Fibroblast of lung (primary cell): ENCODE measurements at places on chromosomes 2 and 18.

- DNase-seq, result no peak
Measured at GRCh38 chr2:152098496-152099366, at the start of gene CACNB4. CACNB4 (minus strand) TSS chr2:152099044.

GRCh38 chr18:41617647-41618046 is 337.4 kb upstream of the PIK3C3 start:
- DNase-seq, result no peak

- DNase-seq, result no peak
Measured at GRCh38 chr2:157432475-157433106, 11.3 kb downstream of the CYTIP start.

- peak; percentile 71 for DNase-seq
Measured at GRCh38 chr2:62217970-62218369, 22.1 kb downstream of the B3GNT2 start.

- DNase-seq, result no peak
Measured at GRCh38 chr18:25595274-25596060, 243.5 kb upstream of the ZNF521 start.

DNA sequence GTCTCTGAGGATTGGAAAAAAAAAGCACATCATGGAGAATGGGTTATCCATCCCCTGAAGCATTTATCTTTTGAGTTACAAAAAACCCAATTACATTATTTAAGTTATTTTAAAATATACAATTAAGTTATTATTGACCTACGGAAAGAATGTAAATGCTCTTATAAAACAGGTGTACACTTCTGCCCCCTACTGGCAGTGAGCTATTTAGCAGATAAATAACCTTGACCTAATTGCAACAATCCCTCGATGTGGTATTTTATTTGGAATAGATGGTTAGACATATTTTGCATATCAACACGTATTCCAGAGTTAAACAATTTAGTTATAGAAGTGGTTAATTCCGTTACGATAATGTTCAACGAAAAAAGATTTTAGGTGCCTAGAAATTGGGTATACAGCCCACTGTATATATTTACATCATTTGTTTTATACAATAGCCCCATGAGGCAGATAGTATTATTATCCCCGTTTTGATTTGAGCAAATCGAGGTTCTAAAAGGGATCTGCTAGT is 9.1 kb upstream of the DAW1 start:
- DNase-seq, result peak; percentile 86

GRCh38 chr2:8534729-8535468 is 147.0 kb upstream of the ID2 start:
- DNase-seq, result peak; percentile 82

GRCh38 chr2:61538920-61539520 is 864 bp upstream of the XPO1 start:
- DNase-seq, result peak; percentile 47

DNA sequence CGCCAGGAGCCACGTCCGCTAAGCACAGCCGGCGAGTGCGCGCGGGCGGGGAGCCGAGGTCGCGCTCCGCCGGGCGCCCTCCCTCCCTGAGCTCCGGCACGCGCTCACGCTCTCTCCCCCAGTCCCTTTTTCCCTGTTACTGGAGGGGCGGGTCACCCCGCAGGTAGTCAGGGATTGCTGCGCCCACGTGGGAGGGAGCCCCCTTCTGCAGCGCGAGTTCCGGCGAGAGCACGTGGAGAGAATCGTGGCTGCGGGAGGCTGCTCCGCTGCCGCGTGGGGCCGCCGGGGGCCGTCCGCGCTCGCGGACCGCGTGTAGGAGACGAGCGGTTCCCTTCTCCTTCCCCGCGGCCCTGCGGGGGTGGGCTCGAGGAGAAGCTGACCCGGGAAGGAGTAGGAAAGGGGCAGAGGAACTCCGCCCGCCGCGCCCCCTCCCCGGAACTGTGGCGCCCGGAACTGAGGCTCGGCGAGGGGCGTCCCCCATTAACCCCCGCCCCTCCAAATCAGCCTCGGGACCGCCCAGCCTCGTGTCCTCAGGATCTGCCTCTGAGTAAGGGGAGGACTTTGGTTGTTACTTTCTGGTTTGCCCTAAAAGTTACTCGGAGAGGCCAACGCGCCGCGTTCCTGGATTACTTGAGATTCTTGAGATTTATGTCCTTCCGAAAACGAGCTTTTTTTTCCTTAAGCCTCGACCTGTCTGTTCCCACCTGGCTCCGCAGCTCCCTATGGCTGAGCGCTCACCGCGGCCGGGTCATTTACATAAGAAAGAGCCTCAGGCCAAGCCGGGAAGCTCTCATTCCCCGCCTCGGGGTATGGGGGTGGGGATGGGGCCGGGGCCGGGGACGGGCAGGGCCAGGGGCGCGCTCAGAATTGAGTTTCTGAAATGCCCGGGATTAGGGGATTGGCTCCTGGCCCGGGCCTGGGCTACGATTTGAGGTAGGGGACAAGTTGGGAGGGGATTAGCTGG is 1.1 kb downstream of the HK2 start:
- peak; percentile 42 for DNase-seq

GRCh38 chr2:211479536-211480150 is 923.2 kb downstream of the CPS1 start:
- DNase-seq, result no peak

- no peak for DNase-seq
Measured at GRCh38 chr18:58866066-58866772, 1.5 kb downstream of the ZNF532 start.

- peak; percentile 41 for DNase-seq
Measured at GRCh38 chr2:191049728-191050639, 36.0 kb upstream of the STAT1 start.

DNA sequence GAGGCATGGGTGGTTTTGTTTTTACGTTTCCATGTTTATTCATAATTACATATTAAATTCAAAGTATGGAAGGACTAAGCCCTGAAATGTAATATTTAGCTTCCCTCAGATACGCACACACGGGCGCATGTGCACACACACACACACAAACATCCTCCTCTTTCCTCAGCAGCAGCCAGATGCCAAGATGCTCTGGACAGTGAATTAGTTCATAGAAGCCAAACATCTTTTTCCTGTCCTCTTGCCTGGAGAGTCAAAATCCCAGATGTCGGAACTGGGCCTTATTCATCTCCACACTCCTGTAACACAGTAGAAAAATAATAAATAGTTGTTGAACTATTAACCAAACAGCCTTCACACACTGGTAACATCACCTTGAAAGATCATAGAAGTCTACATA is 273.1 kb downstream of the SP3 start:
- DNase-seq, result no peak

- DNase-seq, result no peak
Measured at GRCh38 chr2:118322406-118322805, 234.1 kb downstream of the INSIG2 start.

- no peak for DNase-seq
Measured at GRCh38 chr18:55893948-55894347, 306.0 kb upstream of the TCF4 start.

GRCh38 chr2:28054916-28055315 is 164.4 kb downstream of the BABAM2 start:
- DNase-seq, result peak; percentile 32

GRCh38 chr18:36330435-36331052 is 33.0 kb downstream of the FHOD3 start:
- peak; percentile 18 for DNase-seq

DNA sequence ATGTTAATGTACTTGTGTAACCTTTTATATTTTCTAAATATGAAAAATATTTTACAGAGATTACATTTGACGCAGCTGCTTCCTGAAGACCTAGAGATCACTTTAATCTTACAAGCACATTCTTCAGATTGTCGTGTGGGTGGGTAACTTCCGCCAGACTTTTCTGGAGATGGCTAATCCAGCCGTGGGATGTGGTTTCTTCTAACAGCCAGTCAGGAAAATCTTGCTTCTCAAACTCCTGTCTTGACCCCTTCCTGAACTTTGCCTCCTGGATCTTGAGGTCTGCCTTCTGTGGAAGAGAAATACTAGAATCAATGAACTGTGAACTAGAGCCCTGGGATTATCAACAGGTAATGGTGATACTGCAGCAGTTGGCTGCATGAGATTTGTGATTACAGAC is 401.6 kb upstream of the TNP1 start:
- DNase-seq, result no peak

GRCh38 chr2:226423498-226423960 is 376.1 kb downstream of the IRS1 start:
- peak; percentile 31 for DNase-seq

DNA sequence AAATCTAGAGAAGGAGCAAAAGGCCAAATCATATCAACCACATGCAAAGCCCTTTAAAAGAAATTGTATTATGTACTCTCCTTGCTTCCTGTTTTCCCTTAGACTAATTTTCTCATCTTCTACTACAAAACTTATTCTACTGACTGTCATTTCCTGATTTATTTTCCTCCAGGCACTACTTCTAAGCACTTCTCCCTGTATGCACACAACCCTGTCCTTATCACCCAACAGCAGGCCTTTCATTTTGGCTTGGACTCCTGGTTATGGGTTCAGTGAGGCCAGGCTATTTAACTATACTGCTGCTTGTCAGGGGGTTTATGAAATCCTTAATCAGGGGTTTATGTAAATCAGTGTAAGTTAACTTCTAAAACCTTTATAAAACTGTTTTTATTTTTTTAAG is 205.1 kb upstream of the FAM98A start:
- DNase-seq, result no peak

GRCh38 chr2:42359965-42360483 is 993 bp downstream of the COX7A2L start:
- peak; percentile 59 for DNase-seq

DNA sequence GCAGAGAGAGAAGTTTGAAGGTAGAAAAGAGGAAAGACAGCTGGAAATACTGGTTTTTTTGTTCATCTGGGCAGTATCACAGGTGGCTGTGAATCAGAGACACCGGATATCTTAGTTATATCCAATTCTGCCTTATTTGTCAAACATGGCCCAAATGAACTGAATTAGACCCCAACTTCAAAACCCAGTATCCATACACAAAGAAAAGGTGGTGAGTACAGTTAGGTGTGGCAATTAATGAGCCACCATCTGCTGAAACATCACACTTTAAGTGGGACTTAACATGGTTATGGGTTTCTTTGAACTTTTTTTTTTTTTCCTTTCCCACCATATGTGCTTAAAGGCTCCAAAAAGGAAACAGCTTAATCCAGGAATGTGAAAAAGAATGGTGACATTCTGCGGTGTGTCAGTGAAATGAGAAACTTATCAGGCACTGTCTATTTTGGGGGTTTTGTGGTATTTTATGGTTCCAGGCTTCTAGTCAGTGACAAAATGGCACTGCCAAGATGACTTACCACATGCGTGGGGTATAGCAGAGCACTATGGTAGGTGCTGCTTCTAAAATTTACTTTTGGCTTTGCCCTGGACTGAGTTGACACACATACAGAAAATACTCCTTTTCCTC is 5.0 kb upstream of the TMEM178A start:
- DNase-seq, result peak; percentile 31

DNA sequence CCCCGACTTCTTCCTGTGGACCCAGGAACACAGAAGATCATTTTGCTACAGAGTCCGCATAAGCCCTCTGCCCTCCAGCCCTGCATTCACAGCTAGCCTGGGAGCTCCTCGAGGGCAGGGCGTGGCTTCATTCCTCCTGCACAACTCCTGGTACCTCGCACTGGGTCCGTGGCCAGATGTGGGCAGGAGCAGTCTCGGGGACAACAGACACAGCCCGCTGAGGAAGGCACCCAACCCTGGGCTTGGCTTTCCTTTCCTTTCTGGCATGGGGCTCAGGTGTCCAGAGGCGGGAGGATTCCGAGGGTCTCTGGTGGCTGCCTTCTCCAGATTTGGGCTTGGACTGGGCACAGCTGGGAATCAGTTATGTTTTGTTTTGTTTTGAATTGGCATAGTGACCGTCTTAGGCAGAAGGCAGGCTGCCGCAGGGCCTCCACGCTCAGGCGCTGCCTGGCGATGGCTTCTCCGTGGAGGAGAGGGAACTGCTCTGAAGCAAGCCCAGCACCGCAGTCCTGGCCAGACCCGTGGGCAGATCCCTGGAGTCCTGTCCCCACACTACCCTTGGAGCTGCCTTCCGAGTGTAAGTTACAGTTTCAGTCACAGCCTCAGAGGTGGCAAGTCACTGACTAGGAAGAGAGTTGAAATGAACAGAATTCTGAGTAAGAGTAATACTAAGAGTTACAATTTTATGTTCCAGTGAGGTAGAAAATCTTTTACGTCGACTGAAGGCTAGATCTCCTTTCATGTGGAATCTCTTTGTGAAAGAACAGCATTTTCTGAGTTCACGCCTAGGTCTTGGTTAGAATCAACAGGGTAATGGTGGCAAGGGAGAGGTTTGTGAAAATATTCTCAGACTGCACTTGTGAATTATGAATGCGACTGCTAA is 47.9 kb downstream of the LDLRAD4 start:
- DNase-seq, result no peak

DNA sequence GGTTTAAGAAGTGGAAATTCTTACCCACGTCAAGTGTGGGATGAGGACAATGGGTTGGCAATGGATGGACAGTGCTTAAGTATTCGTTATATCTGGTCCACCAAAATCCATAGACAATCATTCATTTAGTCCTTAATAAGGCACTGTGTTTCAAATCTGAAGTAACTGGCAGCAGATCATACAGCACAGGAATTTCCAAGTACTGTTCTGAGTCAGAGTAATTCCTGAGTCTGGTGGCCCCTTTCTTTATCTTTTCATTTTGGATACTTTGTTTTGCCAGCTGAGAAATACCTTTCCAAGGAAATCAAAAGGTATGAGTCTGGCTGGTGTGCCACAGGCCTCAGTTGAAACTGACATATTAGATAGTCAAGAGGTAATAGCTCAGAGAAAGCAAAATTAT is 31.4 kb upstream of the CCDC102B start:
- DNase-seq, result no peak

DNA sequence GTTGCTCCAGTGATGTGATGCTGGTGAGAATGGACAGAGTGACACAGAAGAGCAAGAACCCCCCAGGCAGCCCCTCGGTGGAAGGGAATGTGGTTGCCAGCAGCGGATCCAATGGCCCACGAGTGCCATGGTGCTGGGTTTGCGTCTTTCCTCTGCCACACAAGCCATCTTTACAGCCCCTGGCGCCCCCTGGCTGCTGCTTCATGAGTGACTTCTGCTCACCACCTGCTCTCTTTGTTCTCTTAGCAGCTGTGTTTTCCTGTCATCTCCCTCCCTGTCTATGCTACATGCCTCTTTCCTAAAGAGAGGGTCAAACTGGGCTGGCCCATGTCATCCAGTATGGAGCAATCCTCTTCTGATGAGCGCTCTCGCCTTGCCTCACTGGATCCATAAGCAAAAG is 300.0 kb upstream of the SMIM21 start:
- peak; percentile 17 for DNase-seq

DNA sequence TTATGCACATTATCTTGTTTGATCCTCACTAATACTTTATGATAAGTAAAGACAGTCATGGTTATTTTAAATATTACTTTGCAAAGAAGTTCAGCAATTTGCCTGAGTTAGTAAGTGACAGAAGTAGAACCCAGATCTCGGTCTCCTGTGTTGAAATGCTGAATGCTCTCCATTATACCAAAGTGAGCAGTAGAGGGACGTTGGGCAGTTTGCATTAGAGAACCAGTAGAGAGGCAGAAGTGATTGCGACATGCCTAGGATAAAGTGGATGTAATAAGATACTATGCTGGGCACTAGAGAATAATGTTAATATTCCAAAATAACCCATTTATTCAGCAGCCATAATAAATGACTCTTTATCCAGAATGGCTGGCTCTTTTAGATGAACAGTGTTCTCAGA is 201.0 kb downstream of the PMAIP1 start:
- no peak for DNase-seq
